ENCODE measurements at places on chromosomes 3 and 15. TPM values are rescaled to one million over a fixed set of nuclear protein-coding genes. Genes with fewer than 3 reads are reported as not detected.
A peak's percentile ranks its signal among the peaks of the same experiment; 100 is the strongest.

Gene SKOR1
- not detected for total RNA-seq

Gene PP2D1
- total RNA-seq: not detected

Gene TGM4
- total RNA-seq: not detected

- DNase-seq: peak; percentile 80
Observed at GRCh38 chr15:59232476-59232875, 25.8 kb downstream of the LDHAL6B start.

- DNase-seq: no peak
Observed at GRCh38 chr3:169390271-169390670, 273.2 kb downstream of the MECOM start.

DNA sequence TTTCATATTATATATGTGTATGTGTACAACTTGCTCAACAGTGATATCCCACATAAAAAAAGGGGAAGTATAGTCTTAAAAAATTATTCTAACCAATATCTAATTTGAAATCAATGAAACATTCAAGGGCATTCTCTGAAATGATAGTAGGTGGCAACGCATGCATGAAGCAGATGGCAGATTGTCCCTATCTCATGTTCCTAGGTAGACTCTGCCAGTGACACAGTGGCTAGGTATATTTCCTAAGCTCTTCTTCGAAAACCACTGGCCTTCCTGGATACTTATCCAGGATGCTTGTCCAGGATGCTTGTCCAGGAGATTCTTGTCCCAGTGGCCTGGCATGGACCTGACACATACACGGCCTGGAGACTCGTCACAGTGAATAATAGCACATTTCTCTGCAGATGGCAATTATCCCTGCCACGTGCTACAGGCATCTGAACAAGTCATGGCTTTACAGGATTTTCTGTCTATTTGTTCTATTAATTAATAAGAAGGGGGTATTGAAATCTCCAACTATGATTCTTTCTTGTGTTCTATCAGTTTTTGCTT is 54.9 kb downstream of the OCA2 start:
- DNase-seq: no peak
